ENCODE measurements at places on chromosomes 5 and 9. TPM values are rescaled to one million over a fixed set of nuclear protein-coding genes. Genes with fewer than 3 reads are reported as not detected.

Gene STK10
- 82.2 TPM for total RNA-seq

Gene CSF1R
- total RNA-seq: 58.6 TPM

Gene TRIM7
- total RNA-seq: 3.0 TPM

DNA sequence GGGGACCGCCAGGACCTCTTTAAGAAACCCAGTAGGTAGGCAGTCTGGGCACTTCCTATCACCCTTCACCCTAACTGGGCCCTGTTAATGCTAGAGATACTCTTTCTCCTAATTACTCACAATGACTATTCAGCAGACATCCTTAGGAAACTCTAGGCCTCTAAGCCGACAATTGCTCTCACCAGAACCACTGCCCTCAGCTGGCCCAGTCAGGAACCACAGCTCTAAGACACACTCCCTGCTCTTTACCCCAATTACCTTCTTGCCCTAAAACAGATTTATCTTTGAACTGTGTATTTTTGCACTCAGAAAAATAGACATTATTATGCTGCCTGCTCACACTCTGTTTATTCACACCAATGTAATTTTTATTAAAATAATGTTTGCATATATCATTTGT lies 432.6 kb upstream of the SLC30A5 start:
- DNase-seq: no peak

GRCh38 chr5:125140855-125141254 lies 394.4 kb upstream of the ZNF608 start:
- DNase-seq: no peak

- no peak for DNase-seq
Measured at GRCh38 chr5:139984816-139985215, 58.3 kb downstream of the NRG2 start.

DNA sequence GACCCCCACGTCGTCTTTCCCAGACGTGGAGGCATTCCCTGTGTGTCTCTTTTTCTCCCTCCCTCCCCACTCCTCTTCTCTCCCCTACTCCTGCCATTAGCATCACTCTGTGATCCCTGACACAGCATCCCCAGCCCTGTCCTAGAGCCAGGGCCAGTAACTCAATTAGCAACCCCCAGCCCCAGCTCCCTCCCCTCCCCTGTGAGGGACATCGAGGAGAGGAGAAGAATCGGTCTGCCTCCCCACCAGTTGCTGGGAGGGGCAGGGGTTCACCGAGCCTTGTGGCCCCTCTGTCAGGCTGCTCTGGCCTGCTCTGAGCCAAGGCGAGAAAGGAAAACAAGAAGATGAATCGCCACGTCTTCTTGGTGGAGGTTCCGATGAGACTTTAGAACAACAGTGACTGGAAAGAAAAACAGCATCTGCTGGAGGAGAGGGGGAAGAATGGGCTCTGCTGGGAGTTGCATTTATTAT lies 123.1 kb downstream of the PAPPA start:
- DNase-seq: no peak

- DNase-seq: no peak
Measured at GRCh38 chr5:134129411-134130238, 15.1 kb downstream of the TCF7 start.

DNA sequence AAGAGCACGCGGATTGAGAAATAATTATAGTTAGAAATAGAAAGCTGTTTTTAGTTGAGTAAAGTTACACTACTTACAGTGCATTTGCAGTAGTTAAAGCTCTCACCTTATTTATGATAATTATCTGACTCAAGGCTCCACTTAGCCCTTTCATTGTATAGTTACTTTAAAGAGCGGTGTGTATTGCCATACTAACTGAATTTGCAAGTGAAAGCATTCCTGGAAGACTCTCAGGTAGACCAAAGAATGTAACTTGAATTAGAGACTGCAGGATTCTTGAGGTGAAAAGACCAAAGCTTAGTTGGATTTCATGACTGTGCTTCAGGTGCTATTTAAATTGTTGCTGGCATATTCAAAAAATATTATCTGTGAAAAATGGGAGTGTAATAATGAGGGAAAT lies 4.2 kb upstream of the RASA1 start:
- no peak for DNase-seq

Data from mesenteric fat pad (tissue), 1 donor.